ENCODE measurements at places on chromosomes 6 and 20. TPM values are rescaled to one million over a fixed set of nuclear protein-coding genes. Genes with fewer than 3 reads are reported as not detected.

GRCh38 chr6:99092461-99092860, 144.7 kb upstream of the FBXL4 start:
- DNase-seq, result no peak

- DNase-seq, result no peak
Measured at GRCh38 chr20:37566590-37567330, 39.1 kb upstream of the BLCAP start.

DNA sequence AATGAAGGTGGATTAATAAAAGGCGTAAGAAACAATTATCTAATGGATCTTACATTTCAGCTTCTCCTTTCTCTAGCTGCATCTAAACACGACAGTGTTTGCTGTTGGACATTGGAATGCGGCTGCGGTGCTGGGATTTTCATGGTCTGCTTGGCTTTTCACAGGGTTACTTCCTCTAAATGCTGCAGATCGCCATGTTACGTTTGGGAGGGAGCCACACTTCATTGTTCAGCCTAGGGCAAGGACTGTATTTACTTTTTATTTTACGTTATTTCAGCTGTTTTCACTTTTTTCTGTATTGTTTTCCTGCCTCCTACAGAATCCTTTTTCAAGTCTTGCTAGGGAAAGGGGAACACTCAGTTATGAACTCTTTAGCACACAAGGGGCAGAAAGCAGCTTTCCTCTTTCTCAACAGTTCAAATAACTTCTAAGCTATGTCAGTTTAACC, 97.9 kb upstream of the MTHFD1L start:
- DNase-seq, result peak; percentile 3

GRCh38 chr6:62652692-62653328, 366.8 kb upstream of the KHDRBS2 start:
- DNase-seq, result no peak

GRCh38 chr6:149252622-149253021, 64.9 kb upstream of the TAB2 start:
- DNase-seq, result no peak

DNA sequence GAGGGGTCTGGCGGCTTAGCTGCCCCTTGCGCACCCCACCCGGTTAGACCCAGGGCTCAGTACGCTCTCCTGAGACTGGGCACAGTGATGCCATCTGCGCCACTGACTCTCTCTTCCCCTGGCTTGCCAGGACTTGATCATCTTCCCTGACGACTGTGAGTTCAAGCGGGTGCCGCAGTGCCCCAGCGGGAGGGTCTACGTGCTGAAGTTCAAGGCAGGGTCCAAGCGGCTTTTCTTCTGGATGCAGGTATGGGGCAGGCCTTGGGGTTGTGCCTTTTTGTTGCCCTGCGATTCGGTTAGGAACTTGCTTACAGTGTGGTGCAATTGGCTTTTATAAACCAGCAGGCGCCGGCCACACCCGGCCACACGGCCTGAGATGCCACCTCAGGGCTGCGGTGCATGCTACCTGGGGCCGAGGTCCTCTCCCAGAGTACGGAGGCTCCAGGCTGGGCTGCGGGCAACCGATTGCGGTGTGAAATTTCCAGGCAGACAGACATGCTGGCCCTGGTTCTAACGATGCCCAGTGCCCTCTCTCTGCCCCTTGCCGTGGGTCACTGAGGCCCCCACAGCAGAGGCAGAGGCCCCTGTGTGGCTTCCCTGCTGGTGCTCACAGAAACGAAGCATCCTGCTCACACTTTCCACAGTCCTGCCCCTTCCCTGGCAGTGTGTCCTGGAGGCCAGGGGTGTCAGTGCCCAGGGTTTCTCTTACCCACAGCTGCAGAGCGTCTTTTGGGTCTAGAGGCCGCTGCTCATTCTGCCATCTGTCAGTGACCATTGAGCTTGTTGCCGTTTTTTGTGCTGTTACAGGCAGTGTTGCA, 1.7 kb downstream of the ADRM1 start:
- DNase-seq, result no peak

GRCh38 chr20:50366270-50367103, 143.7 kb upstream of the PTPN1 start:
- DNase-seq, result peak; percentile 12

DNA sequence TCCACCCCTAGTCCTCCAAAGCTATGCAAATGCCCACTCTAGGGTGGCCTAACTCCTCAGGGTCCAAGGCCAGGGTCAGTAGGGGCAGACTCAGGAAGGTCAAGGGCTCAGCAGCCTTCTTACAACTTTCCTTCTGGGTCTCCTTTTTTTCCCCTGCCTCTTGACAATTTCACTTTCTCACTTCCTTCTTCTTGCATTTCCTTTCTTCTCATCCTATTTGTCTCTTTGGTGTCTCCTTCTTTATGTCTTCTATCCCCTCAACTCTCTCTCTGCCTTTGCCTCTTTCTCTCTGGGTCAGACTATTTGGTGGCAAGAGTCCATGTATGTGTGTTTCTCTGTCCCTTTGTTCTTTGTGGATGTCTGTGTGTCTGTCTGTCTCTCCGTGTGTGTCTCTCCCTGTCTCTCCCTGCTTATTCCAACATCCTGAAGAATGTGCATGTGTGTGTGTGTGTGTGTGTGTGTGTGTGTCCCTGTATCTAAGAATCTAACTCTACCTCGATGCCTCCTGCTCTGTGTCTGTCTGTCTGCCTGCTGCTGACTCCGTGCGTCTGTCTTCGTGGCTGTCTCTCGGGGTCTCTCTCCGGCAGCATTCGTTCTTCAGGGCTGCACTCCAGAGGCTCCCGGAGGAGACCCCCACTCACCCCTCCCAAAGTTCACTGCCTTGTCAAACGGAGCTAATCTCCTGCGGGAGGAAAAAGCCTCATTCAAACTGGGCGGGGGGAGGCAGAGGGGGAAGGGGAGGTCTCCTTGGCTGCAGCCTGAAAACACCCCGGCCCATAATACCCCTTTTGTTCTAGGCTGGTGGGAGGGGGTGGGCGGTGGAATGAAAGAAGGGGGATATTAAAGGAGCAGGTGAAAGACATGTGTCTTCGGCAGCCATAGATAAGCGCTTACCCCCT, 51.7 kb upstream of the FOXP4 start:
- DNase-seq, result no peak

MEI4 gene
- 0.44 TPM for total RNA-seq

THBS2 gene
- 0.14 TPM for total RNA-seq

FLRT3 gene
- total RNA-seq, result not detected
